ENCODE measurements at places on chromosomes 4 and X. TPM values are rescaled to one million over a fixed set of nuclear protein-coding genes. Genes with fewer than 3 reads are reported as not detected.

The SULT1B1 gene
- total RNA-seq = 2.5 TPM

The UGT2B10 gene
- not detected for total RNA-seq

The MAGEB1 gene
- not detected for total RNA-seq

The GDPD2 gene
- total RNA-seq = 7.5 TPM

The CYTL1 gene
- total RNA-seq = 12.9 TPM

The UGT2B15 gene
- not detected for total RNA-seq

The CDX4 gene
- total RNA-seq = not detected

The SORBS2 gene
- 185 TPM for total RNA-seq

The ABCG2 gene
- total RNA-seq = 20.2 TPM

The CT45A6 gene
- not detected for total RNA-seq

The FAM236B gene
- not detected for total RNA-seq

The DUSP21 gene
- not detected for total RNA-seq

The USP17L20 gene
- total RNA-seq = not detected

The CLGN gene
- 22.5 TPM for total RNA-seq

The ARHGEF38 gene
- total RNA-seq = 0.55 TPM

The TNMD gene
- 36.9 TPM for total RNA-seq

The GABRA4 gene
- total RNA-seq = 1.4 TPM

The KLHL4 gene
- 9.2 TPM for total RNA-seq

The NDST3 gene
- 8.2 TPM for total RNA-seq

The BEND2 gene
- total RNA-seq = 0.27 TPM

The NHSL2 gene
- total RNA-seq = 15.6 TPM
